ENCODE measurements at places on chromosomes 2 and 18.

DNA sequence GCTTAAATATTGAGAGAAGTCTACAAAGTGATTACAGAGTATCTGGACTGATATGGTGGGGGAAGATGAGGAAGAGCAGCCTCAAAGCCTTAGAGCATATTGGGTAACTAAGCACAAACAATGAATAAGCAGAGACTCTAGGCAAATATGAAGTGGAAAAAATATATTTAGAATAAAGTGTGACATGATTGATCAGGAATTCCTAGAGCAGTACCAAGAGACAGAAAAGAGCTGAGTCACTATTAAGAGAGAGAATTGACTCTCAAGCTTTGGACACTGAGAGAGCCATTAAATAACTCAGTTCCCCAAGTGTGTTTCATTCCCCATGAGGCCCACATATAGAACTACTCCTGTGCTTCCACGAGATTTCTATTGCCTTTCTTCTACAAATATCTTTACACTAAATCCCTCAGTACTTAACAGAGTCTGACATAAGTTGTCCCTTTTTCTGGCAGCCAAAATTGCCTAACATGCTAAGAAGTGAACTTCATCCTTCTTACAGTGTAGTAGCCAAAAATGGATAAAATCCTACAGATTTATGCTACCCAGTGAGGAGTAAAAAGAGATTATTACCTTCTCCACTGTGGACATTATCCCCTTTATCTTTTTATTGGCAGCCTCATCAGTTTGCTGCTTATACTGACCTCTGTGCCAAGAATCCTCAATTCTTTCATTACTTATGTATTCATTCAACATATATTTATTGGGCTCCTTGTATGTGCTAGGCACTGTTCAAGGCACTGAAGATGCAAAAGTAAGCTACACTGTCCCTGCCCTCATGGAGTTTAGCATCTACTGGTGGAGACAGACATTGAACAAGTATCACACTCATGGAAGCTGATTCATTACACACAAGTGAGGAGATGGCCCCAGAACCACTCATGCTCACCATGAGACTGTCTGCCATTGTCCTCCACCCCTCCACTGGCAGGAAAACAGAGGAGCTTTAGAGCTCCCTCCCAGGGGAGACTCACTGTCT is 45.4 kb downstream of the SLC40A1 start:
- no peak for DNase-seq

- DNase-seq, result no peak
Measured at GRCh38 chr2:42450136-42450535, 43.6 kb downstream of the KCNG3 start.

DNA sequence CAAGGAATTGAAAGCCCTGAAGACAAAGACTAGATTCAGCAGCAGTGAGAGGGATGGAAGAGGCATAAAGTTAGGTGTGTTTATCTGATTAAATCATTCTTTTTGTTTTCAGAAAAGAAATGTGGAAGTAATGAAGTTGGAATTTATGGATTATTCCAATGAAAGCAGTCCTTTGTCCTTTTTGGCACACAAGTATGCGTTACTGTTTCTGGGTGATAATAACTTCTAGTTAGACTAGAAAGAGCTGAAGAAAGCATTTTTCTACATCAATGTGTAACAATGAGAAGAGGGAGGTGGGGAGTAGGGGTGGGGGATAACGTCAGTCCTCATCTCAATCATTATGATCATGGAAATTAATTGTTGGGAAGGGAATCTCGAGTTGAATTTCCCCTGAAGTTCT is 53.0 kb downstream of the AQP4 start:
- DNase-seq, result no peak

DNA sequence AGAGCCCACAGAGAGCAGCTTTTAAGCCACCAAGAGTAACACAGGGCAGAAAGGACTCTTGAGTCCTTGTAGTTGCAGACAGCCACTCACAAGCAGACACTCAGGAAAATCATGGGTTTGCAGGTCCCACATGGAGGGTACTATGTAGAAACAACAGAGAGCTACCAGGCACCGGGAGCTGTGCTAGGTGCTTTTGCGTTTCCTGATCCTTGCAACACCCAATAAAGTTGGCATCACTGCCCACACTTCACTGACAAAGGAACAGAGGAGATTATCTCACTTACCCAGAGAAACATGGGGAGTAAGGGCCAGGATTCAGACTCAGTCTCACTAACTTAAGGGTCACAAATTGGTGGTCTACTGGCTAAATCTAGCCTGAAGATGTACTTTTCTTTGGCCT is 32.5 kb upstream of the BZW1 start:
- DNase-seq, result no peak

DNA sequence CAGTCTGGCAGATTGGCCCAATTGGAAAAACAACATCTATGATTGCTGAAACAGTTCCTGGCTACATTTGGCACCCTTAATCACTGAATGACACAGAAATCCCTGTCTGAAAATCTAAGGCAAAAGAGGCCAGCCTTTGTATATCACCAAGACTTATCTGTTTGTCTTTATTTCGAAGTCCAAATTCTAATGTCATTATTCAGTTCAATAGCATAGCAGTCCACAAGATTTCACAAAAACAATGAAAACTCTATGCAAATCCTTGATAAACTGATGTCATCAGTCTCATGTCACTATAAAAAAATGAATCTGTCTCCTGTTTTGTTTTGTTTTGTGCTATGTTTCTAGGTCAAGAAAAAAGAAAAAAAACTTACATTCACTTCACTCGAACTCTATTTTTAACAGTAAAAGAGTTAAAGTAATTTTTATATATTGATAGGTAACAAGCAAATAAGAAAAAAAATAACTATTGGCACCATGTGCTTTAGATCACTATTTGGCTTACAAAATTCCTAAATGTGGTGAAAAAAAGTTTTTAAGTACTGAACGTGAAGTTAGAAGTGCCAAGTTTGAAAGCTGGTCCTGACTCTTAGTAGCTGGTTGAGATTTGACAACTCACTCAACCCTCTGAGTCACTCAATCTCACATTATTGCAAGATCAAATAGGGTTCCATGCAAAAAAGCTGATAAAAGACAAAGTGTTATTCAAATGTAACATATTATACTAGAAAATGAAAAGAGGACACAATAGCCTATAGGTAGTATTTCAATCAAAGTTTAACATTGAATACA is 359.3 kb downstream of the IRS1 start:
- no peak for DNase-seq

- no peak for DNase-seq
Measured at GRCh38 chr2:232498452-232498851, 10.8 kb upstream of the ECEL1 start.

All from NCI-H1930 (cell line).